ENCODE measurements at places on chromosomes 2 and 18. TPM values are rescaled to one million over a fixed set of nuclear protein-coding genes. Genes with fewer than 3 reads are reported as not detected.

SERPINB10 gene
- total RNA-seq = not detected

DNA sequence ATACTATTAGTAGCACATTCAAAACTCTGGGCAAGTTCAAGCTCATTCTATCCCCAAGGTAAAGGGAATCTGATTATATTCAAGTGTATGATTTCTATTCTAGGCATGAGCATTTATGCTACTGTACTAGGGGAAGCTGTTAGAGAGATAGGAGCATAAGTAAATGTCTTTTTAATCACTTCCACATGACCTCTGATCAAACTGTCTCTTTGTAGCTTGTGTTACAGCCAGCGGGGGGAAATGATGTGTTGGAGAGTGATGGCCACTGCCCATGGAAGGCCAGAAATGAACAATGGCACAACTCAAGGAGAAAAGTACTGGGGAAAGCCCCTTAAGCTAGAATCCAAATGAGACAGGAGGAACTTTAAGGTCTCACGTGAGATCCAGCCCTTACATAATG, 894.9 kb upstream of the CDH2 start:
- no peak for DNase-seq
- no peak overlapping the region for H3K4me3 ChIP-seq
- no peaks in the 10 kb centered on the region for H3K27me3 ChIP-seq

DNA sequence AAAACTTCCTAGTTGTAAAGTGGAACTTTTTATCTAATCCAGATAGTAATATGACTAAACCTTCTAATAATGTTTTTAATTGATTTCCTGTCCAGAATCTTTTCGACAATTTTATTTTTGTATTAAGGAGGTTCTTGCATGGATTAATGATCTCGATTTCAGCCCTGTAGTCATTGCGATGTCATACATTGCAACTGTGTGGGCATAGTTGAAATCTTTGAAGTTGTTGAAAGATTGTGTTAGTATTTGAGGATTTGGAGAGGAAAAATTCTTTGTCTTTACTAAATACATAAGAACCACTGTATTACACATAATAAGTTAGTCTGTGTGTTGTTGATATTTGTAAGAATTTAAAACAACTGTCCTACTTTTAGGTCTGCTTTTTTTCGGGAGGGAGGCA, 31.1 kb downstream of the ACSL3 start:
- H3K27ac ChIP-seq = no peak overlapping the region
- H3K4me1 ChIP-seq = peaks cover 54% of the 10 kb centered on the region
- no peaks in the 10 kb centered on the region for H3K27me3 ChIP-seq
- H3K36me3 ChIP-seq = 0 out of 2 replicates have a peak, but pooled peaks cover 2% of the 10 kb centered on the region

PIK3C3 gene
- 38.7 TPM for total RNA-seq

- H3K27ac ChIP-seq = peak overlapping the region; percentile 58
- DNase-seq = no peak
- H3K4me1 ChIP-seq = peaks cover 26% of the 10 kb centered on the region
- no peaks in the 10 kb centered on the region for H3K27me3 ChIP-seq
These were observed 8.5 kb upstream of the DAW1 start for GRCh38 chr2:227862741-227863588.

DNA sequence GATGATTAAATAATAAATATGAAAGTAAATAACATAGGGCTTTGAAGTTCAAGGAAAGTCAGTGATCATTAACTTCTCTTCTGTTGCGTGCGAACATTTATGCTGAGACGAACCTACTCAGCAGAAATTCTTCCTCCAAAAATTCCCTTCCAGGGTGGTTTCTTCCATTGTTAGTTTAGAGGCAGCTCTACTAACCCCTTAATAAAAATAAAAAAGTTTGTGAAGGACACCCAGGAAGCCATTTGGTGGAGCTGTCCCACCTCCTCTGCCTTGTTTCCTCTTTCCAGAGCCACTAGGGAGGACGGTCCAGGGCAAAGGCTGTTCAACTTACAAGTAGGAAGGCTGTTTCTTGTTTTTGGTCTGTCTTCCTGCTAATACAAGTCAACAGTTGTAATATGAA, 2.1 kb upstream of the SMAD2 start:
- peaks cover 35% of the 10 kb centered on the region for H3K4me1 ChIP-seq
- no peak overlapping the region for H3K27ac ChIP-seq
- DNase-seq = no peak
- peak overlapping the region; percentile 73 for H3K4me3 ChIP-seq
- 0 out of 2 replicates have a peak, but pooled peaks cover 3% of the 10 kb centered on the region for H3K36me3 ChIP-seq

EVA1A gene
- 3.2 TPM for total RNA-seq

MYO3B gene
- 0.44 TPM for total RNA-seq

GRCh38 chr2:170586571-170587095, 128.5 kb upstream of the SP5 start:
- H3K27me3 ChIP-seq = no peaks in the 10 kb centered on the region
- H3K36me3 ChIP-seq = no peaks in the 10 kb centered on the region
- H3K27ac ChIP-seq = no peak overlapping the region
- no peak overlapping the region for H3K4me3 ChIP-seq
- H3K4me1 ChIP-seq = peaks cover 20% of the 10 kb centered on the region

DNA sequence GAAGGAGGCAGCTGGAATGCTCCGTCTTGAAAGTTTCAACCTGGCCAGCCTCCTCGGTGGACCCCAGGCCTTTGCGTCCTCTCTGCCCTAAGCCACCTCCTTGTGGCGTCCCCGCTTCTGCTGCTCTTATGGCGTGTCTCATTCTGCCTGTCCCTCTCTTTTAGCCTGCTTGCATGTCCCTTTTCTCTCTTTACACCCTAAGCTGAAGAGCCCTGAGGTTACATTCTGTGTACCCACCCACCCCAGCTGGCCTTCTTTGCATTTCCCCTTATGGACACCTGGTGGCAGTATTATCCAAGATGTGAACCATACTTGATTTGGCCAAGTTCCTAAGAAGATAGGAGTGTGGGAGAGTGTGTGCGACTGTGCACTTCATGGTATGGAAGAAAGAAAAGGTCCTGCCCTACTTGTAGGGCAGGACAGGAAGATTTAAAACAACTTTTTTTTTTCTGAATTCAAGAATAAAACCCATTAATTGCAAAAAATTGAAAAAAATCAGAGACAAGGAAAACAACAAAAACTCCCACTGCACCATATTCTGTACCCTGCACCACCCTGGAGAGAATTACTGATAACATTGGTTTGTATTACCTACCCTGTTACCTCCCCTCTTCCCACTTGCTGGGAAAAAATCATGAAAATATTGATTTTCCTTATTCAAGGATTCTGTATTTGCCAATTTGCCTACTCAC, 77.4 kb downstream of the DYSF start:
- peaks cover 22% of the 10 kb centered on the region for H3K4me1 ChIP-seq
- no peak overlapping the region for H3K4me3 ChIP-seq
- DNase-seq = peak; percentile 61
- no peaks in the 10 kb centered on the region for H3K36me3 ChIP-seq
- H3K27me3 ChIP-seq = no peaks in the 10 kb centered on the region

DNA sequence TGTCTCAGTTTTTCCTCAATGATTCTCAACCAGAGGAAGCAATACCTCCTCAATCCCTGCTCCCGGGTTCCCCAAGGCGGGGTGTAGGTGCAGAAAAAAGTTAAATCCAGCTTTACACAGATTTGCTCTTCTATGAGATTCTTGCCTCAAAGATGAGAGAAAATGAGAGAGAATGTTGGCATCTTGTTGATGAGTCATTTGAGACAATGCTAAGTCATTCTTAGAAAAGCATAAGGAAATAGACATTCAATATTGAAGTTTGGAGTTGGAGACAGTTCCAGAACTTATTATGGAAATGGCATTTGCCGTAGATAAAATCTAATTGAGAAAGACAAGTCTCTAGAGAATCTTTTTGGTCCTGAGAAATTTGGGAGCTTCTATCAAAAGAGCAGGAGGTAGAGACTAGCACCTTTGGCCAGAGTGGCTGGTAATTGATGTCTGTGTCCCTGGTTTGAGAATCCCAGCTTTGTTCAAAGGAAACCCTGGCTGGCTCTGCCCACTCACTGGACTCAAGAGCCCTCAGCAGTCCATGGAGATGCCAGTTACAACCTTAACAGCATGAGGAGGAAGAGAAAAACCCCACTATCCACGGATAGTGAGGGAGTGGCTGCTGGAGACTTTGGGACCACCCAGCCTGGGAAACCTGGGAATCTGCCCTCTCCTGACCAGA, 181.2 kb downstream of the FAM124B start:
- H3K4me3 ChIP-seq = no peak overlapping the region
- peaks cover 55% of the 10 kb centered on the region for H3K4me1 ChIP-seq
- no peak for DNase-seq
- H3K27ac ChIP-seq = 0 out of 2 replicates have a peak overlapping the region, but pooled peaks have one; percentile 54

DNA sequence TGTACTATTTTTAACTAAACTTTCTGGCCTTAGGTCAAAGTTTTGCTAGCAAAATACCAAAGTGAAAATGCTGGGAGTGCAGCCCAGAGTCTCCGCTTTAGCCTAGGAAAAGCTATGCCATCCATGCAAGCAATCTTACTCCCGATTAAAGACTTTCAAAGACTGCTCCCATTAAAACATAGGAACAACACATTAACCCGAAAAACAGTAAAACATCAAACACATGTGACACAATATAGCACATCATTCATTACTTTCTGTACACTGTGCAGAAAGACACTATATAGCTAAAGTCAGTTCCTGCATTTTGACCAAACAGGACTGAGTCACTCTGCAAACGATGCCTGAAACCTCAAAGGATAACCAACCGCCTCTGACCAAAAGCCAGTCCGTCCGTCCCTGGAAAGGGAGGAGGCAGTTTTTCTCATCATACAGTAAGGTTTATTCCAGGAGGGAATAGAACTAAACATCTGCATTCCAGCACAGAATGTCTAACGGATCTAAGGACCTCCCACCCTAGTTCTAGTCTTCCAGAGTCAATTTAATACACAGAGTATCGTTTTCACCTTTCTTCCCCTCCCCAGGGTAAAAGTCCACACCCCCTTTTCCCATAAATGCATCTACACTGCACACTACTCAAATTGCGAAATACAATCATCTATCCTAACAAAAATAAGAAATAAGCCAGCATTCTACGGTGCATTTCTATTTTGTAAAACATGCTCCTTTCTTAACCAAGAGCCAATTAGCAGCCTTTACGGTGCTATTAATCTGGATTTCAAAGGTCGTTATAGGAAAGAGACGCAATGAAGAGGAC, 1.7 kb downstream of the ROCK2 start:
- 0 out of 2 replicates have a peak, but pooled peaks cover 3% of the 10 kb centered on the region for H3K36me3 ChIP-seq
- H3K27me3 ChIP-seq = peaks cover 4% of the 10 kb centered on the region
- DNase-seq = no peak
- peak overlapping the region; percentile 96 for H3K4me3 ChIP-seq

- peaks cover 4% of the 10 kb centered on the region for H3K4me1 ChIP-seq
- H3K4me3 ChIP-seq = no peak overlapping the region
- no peaks in the 10 kb centered on the region for H3K27me3 ChIP-seq
- no peaks in the 10 kb centered on the region for H3K36me3 ChIP-seq
- DNase-seq = no peak
These were observed 136.9 kb downstream of the PTGR3 start for GRCh38 chr18:75071866-75072671.

GRCh38 chr2:169073963-169074751, 4.8 kb downstream of the DHRS9 start:
- no peaks in the 10 kb centered on the region for H3K36me3 ChIP-seq
- no peak for DNase-seq
- H3K27me3 ChIP-seq = no peaks in the 10 kb centered on the region
- H3K4me1 ChIP-seq = no peaks in the 10 kb centered on the region
- no peak overlapping the region for H3K27ac ChIP-seq
- H3K4me3 ChIP-seq = no peak overlapping the region

RNF149 gene
- total RNA-seq = 30.0 TPM

DNA sequence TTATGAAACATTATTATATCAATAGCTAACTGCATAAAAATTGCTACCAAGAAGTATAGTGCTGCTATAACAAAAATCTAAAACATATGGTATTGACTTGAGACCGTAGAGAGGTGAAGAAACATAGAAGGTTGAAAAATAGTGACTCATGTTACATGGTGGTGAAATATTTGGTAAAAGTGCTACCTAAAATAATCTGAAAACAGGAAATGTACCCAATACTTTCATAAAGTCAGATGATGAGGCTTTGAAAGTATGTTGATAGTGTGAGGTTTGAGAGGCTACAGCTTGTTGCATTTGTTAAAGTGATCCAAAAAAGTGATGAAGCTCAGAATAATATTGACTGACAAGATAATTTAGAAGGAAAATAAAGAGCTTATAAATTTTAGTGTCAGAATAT, 718.7 kb upstream of the SLC8A1 start:
- H3K27me3 ChIP-seq = no peaks in the 10 kb centered on the region
- H3K4me1 ChIP-seq = peaks cover 14% of the 10 kb centered on the region
- no peak for DNase-seq
- no peak overlapping the region for H3K27ac ChIP-seq
- no peaks in the 10 kb centered on the region for H3K36me3 ChIP-seq
- no peak overlapping the region for H3K4me3 ChIP-seq

DNA sequence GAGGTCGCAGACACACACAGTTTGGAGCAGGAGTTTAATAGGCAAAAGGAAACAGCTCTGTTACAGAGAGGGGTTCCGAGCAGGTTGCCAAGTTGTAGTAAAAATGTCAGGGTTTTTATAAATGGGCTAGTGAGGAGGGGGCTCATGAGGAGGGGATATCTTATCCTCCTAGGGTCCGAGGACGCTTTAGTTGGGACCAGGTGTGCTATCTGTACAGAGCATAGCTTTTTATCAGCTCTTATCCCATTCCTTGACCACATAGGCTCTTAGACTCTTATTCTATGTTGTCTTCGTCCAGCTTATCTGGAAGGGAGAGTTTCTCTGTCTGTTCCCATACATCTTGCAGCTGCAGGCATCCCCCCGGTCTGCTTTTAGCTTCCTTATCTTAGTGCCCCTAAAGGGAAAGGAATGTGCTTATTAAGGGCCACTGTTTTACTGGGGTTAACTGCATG, 44.7 kb downstream of the PDK1 start:
- H3K27me3 ChIP-seq = no peaks in the 10 kb centered on the region
- peaks cover 9% of the 10 kb centered on the region for H3K4me1 ChIP-seq
- no peak overlapping the region for H3K27ac ChIP-seq
- no peak for DNase-seq

DNA sequence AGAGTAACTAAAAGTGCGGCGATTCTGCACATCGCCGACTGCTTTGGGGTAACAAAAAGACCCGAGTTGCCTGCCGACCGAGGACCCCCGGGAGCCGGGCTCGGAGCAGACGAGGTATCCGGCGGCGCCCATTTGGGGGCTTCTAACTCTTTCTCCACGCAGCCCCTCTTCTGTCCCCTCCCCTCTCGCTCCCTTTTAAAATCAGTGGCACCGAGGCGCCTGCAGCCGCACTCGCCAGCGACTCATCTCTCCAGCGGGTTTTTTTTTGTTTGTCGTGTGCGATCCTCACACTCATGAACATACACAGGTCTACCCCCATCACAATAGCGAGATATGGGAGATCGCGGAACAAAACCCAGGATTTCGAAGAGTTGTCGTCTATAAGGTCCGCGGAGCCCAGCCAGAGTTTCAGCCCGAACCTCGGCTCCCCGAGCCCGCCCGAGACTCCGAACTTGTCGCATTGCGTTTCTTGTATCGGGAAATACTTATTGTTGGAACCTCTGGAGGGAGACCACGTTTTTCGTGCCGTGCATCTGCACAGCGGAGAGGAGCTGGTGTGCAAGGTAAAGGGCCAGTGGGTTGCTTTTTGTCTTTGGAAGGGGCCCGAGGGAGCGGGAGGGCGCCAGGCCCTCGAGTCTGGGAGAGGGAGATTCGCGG, 1.4 kb downstream of the TRIB2 start:
- no peak for DNase-seq
- H3K4me3 ChIP-seq = peak overlapping the region; percentile 98
- peaks cover 5% of the 10 kb centered on the region for H3K27me3 ChIP-seq
- H3K4me1 ChIP-seq = peaks cover 55% of the 10 kb centered on the region

ZSWIM2 gene
- not detected for total RNA-seq

- H3K4me1 ChIP-seq = peaks cover 22% of the 10 kb centered on the region
- peak overlapping the region; percentile 97 for H3K27ac ChIP-seq
- peak overlapping the region; percentile 82 for H3K4me3 ChIP-seq
These were observed 484 bp upstream of the DARS1 start for GRCh38 chr2:135985826-135986393.

GRCh38 chr2:196263181-196263747, 91.9 kb upstream of the STK17B start:
- no peaks in the 10 kb centered on the region for H3K36me3 ChIP-seq
- H3K27ac ChIP-seq = peak overlapping the region; percentile 17
- H3K4me1 ChIP-seq = peaks cover 27% of the 10 kb centered on the region
- no peak overlapping the region for H3K4me3 ChIP-seq
- no peak for DNase-seq
- H3K27me3 ChIP-seq = no peaks in the 10 kb centered on the region

Measured in WTC11 (cell line).